SK-MEL-5 (cell line): ENCODE measurements at places on chromosomes 16 and 17. TPM values are rescaled to one million over a fixed set of nuclear protein-coding genes. Genes with fewer than 3 reads are reported as not detected.

DNA sequence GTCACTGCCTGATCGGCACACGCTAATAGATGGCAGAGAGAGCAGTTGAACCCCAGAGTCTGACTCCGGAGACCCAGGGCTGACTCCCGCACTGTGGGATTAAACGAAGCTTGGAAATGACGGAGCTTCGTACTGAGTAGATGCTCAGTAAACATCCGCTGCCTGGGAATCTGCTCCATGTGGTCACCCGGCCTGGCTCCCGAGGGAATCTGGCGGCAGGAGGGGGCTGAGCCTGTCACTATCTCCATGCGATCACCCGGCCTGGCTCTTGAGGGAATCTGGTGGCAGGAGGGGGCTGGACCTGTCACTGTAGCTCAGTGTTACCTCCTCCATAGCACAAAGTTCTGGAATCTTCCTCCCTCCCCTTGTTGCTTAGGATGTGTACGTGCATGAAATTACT, 139.7 kb upstream of the CIBAR2 start:
- no peak for DNase-seq

Gene STAT5A
- total RNA-seq = 2.9 and 3.5 TPM in 2 replicates

DNA sequence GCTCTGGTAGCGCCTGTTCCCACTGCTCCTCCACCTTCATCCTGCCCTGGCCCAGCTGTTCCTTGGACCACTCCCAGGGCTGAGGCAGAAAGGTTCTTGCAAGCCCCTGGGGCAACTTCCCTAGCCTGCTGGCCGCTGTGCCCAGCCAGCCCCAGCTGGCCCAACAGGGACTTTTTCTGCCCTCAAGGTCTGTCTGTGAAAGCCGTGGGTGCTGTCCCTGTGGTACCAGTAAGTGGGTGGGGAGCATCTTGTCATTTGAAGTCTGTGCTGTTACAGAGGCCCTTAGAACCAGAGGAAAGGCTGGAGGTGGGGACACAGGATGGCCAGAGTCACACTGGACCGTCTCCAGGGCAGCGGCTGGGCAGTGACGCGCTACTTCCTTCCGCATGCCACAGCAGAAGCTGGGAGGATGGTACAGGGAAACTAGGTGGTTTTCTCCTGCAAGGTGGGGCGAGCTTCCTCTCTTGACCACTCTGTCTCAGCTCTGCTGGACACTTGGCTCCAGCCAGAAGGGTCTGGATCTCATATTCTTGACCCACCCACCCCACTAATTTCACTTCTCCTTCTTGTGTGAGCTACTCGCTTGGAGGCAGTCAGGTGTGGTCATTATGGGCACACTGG, 87.8 kb downstream of the PLCG2 start:
- no peak for DNase-seq

DNA sequence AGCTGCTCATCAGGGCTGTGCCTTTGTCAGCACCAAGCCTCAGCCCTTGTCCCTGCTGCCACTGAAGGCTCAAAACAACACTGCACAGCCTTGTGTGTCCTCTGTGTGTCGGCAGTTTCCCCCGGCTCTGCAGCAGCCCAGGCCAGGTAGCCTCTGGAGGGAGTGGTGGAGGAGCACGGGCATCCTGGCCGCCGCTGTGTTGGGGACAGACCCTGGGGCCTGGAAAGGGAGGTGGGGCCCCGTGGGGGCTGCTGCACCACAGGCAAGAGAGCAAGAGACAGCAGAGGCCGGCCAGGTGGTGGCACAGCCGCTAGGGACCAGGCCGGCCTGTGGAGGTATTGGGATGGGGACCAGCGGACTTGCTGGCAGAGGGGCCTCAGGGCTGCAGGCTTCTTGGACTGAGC, 96.9 kb upstream of the ZNF750 start:
- no peak for DNase-seq

GRCh38 chr17:55140809-55141208, 124.0 kb upstream of the HLF start:
- DNase-seq = no peak

GRCh38 chr16:57773655-57774295, 28.5 kb downstream of the KIFC3 start:
- DNase-seq = no peak

DNA sequence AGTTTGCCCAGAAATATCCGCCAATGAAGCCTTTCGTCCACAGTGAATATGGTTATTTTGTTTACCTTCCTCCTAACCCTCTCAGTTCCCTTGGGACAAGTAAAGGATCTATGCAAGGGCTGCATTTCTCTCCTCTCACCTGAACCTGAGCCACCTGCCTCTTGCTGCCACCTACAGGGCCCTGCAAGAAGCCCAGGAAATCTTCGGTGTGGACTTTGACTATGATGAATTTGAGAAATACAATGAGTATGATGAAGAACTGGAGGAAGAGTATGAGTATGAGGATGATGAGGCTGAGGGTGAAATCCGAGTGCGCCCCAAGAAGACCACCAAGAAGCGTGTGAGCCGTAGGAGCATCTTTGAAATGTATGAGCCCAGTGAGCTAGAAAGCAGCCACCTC, 14.0 kb downstream of the SUPT6H start:
- peak; percentile 32 for DNase-seq

Gene MAPK8IP3
- total RNA-seq = 19.3 and 20.3 TPM in 2 replicates

Gene CANT1
- 104 and 107 TPM in 2 replicates for total RNA-seq

Gene SSTR5
- not detected in 2 replicates for total RNA-seq

Gene PLA2G10
- total RNA-seq = not detected in 2 replicates

Gene CD300H
- not detected in 2 replicates for total RNA-seq

- DNase-seq = peak; percentile 81
Observed at GRCh38 chr16:69709456-69710084, 16.8 kb downstream of the NQO1 start.

Gene LRRC75A
- total RNA-seq = 5.1 and 5.3 TPM in 2 replicates

Gene ZG16B
- not detected in 2 replicates for total RNA-seq

Gene OR2C1
- not detected in 2 replicates for total RNA-seq

Gene PTGES3L
- total RNA-seq = 0.42 TPM in 1 of 2 replicates, not detected in the other

- DNase-seq = no peak
Observed at GRCh38 chr17:75183999-75184884, 1.5 kb upstream of the SUMO2 start.

Gene KRTAP9-8
- total RNA-seq = not detected in 2 replicates

GRCh38 chr16:77335652-77336234, 99.1 kb downstream of the ADAMTS18 start:
- DNase-seq = no peak

Gene ERN2
- not detected in 2 replicates for total RNA-seq

GRCh38 chr16:67800338-67800926, 5.9 kb downstream of the RANBP10 start:
- DNase-seq = no peak

GRCh38 chr16:56013962-56014552, 138.9 kb upstream of the CES5A start:
- peak; percentile 36 for DNase-seq

- peak; percentile 57 for DNase-seq
Observed at GRCh38 chr17:74437702-74438101, 5.8 kb downstream of the GPRC5C start.

Gene CLEC10A
- not detected in 2 replicates for total RNA-seq

DNA sequence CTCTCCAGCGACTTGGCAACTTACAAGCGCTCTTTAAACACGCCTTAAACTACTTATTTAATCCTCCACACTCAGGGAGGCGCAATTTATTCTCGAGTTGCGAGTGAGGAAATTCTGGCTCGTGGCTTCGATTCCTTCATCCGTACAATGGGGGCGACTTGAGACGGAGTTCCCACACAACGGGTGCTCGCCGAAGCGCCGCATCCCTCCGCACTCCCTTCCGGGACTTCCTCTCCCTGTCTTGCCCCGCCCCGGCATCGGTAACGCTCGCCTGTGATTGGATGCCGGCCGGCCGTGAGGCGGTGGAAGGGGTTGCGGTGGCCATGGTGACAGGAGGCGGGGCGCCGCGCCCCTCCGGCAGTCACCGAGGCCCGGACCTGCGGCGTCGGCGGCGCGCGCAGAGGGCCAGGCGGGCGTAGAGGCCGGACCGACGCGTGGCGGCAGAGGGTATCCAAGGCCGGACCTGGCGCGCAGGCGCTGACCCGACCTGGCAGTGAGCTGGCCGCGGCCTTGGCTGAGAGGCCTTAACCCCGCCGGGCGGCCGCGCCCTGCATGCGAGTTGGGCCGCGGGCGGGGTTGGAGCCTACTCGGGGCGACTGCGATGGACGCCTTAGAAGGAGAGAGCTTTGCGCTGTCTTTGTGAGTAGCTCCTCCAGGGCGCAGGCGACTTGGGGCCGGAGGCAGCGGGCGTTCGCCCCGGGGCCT, at the start of gene ARL2BP:
Gene ARL2BP (plus strand): TSS at position 493 of the 705 bp plus-strand sequence. CDS start 109 bp downstream, at position 602.
- peak; percentile 95 for DNase-seq

Gene TP53TG3C
- total RNA-seq = not detected in 2 replicates
